ENCODE measurements at places on chromosomes 7 and 10.

GRCh38 chr7:4151926-4152549, 530.1 kb upstream of the FOXK1 start:
- no peak for DNase-seq

- DNase-seq = no peak
Observed at GRCh38 chr7:38806912-38807311, 102.1 kb downstream of the VPS41 start.

GRCh38 chr7:110224643-110225042, 866.3 kb upstream of the LRRN3 start:
- no peak for DNase-seq

DNA sequence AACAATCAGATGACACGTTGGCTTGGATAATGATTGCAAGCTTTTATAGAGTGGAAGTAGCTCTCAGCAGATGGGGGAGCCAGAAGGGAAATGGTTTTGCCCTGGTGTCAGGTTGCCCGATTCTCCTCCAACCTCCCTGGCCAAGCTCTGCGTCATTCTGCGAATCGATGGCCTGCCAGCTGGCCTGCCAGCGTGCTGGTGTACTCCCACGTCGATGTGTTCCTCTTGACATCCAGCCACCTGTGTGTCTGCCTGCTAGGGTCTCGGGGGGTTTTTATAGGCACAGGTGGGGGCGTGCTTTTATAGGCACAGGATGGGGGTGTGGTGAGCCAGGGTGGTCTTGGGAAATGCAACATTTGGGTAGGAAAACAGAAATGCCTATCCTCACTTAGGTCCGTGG, 4.6 kb downstream of the NET1 start:
- DNase-seq = no peak

- no peak for DNase-seq
Observed at GRCh38 chr7:157476654-157477549, 140.1 kb downstream of the DNAJB6 start.

DNA sequence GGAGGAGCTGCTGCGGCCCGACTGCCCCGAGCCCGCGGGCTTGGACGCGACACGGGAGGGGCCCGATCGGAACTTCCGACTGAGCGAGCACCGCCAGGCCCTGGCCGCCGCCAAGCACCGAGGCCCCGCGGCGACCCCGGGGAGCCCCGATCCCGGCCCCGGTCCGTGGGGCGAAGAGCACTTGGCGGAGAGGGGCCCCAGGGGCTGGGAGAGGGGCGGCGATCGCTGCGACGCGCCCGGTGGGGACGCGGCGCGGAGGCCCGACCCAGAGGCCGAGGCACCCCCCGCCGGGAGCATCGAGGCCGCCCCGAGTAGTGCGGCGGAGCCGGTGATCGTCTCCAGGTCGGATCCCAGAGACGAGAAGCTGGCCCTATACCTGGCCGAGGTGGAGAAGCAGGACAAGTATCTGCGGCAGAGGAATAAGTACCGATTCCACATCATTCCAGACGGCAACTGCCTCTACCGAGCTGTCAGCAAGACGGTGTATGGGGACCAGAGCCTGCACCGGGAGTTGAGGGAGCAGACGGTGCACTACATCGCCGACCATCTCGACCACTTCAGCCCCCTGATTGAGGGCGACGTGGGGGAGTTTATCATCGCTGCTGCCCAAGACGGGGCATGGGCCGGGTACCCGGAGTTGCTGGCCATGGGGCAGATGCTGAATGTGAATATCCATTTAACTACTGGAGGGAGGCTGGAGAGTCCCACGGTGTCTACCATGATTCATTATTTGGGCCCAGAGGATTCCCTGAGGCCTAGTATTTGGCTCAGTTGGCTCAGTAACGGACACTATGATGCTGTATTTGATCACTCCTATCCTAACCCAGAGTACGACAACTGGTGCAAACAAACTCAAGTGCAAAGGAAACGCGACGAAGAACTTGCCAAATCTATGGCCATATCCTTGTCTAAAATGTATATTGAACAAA, 1.4 kb downstream of the OTUD1 start:
- DNase-seq = no peak

DNA sequence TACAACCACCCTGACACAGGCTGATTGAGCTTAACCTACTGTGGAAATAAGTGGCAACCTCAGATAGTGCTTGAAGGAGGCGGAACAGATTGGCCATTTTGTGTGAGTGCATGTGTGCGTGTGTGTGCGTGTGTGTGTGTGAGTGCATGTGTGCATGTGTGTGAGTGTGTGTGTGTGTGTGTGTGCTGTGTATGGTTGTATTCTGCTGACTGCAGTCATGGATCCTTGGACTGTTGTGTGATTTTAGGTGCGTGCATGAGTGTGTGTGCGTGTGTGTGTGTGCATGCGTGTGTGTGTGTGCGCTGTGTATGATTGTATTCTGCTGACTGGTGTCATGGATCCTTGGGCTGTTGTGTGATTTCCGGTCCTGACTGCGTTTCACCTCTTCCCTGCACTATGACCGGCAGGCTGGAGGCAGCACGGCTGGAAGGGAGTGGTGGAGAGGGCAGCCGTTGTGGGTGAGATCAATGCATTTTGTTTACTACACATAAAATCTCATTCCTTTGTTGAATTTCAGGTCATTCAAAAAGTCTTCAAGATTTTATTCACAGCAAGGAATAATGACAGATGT, 6.3 kb downstream of the IQCE start:
- DNase-seq = no peak

GRCh38 chr10:100304414-100304813, 17.9 kb upstream of the BLOC1S2 start:
- no peak for DNase-seq
